Right lobe of liver (tissue), 6 donors: ENCODE measurements at places on chromosomes 7 and 10. TPM values are rescaled to one million over a fixed set of nuclear protein-coding genes. Genes with fewer than 3 reads are reported as not detected.

Gene RELN
- 19.3 TPM for total RNA-seq

Gene SLC18A3
- not detected for total RNA-seq

Gene PLXNA4
- total RNA-seq: 0.29 TPM

Gene NAT16
- not detected for total RNA-seq

Gene ACBD7
- total RNA-seq: not detected

Gene SLC4A2
- total RNA-seq: 106 TPM

Gene PDK4
- total RNA-seq: 109 TPM
